Activated CD8-positive, alpha-beta memory T cell treated with anti-CD3 and anti-CD28 coated beads for 1 hour (primary cell): ENCODE measurements at places on chromosomes 1 and 21.

GRCh38 chr1:31295874-31296485 is 608 bp downstream of the SNRNP40 start:
- no peak for DNase-seq

- no peak for DNase-seq
Measured at GRCh38 chr1:76231320-76231719, 156.8 kb downstream of the ST6GALNAC3 start.

DNA sequence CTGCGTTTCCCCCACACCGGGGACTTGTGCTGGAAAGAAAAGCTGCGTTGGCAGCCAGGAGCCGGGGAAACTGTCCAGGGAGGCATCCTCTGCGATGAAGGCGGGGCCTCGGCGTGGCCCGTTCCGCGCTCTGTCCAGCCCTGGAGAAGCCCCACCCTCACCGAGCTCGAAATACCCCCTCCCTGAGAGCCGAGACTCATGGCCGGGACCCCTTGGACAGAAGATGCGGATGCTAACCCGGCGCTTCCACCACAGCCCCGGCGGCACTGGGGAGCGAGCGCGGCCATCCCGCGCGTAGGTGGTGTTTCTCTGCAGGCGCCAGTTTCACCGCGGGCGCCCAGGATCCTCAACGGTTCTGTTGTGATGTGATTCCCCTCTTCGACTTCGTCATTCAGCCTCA is 31.6 kb downstream of the PDE9A start:
- no peak for DNase-seq

DNA sequence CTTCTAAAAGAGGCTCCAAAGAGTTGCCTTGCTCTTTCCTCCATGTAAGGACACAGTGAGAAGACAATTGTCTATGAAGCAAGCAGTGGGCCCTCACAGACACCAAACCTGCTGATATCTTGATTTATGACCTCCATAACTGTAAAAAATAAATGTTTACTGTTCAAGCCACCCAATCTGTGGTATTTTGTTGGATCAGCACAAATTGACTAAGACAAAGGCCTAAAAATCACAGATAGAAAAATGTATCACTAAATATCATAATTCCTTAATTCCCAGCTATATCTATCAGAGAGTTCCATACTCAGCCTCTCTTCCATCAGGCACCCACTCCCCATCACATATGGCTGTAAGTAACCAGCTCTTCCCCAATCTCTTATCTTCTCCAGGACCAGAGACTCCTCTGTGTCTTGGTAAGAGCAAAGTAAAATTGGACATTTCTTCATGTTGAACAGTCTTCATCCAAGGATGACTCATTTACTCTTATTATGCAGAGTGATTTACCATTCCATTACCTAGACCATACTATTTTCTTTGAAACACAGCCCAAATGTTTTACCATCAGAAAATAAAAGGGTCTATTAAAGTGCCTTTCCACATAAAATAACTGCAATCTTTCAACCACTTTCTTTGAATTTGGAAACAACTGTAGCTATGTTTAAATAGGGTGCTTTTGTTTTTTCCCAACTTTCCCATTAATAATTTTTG is 503.6 kb downstream of the MRPL39 start:
- DNase-seq: no peak

GRCh38 chr1:94183197-94183815 is 54.1 kb downstream of the ARHGAP29 start:
- DNase-seq: no peak

DNA sequence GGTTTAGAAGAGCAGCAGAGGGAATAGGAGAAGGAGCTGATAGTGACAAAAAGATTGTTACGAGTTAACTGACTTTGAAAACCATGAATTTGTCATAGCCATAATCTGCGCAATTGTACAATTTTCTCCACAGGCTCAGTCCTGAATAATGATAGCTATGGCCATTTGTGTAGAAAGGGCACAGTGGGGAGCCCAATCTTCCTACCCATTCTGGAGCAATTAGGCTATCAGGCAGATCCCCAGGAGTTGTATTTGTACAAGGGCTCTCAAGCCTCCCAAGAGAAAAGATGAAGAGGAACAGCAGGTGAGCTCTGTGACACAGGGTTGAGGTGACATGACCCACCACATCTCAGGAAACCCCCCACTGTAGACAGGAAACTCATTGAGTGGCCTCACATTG is 42.1 kb upstream of the SAMD13 start:
- no peak for DNase-seq

DNA sequence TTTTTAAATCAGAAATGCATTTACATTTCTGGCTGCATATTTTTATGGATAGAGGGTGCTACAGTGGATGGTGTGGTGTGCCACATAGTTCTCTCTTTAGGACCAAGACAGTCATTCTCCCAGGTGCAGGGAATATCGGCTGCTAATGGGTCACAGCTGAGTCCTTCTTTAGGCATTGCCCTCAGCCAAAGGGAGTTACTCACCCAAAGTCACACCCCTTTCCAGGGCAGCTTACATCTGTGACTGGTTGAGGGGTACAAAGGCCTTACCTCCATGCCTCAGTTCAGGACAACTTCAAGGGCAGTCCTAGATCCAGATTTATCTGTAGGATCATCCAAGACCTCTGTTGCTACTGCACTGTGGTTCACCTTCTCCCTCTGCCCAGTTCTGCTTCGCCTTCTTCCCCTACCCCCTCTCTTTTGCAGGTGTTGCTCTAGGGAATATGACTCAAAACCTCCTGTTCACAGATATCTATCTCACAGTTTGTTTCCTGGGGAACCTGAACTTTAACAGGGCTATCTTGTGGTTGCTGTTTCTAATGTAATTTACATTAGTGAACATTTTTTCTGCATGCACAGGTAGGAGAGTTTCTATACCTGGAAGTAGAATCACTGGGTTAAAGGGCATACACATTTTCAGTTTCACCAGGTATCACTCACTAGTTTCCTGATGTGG is 413.9 kb downstream of the RPS6KC1 start:
- DNase-seq: no peak

DNA sequence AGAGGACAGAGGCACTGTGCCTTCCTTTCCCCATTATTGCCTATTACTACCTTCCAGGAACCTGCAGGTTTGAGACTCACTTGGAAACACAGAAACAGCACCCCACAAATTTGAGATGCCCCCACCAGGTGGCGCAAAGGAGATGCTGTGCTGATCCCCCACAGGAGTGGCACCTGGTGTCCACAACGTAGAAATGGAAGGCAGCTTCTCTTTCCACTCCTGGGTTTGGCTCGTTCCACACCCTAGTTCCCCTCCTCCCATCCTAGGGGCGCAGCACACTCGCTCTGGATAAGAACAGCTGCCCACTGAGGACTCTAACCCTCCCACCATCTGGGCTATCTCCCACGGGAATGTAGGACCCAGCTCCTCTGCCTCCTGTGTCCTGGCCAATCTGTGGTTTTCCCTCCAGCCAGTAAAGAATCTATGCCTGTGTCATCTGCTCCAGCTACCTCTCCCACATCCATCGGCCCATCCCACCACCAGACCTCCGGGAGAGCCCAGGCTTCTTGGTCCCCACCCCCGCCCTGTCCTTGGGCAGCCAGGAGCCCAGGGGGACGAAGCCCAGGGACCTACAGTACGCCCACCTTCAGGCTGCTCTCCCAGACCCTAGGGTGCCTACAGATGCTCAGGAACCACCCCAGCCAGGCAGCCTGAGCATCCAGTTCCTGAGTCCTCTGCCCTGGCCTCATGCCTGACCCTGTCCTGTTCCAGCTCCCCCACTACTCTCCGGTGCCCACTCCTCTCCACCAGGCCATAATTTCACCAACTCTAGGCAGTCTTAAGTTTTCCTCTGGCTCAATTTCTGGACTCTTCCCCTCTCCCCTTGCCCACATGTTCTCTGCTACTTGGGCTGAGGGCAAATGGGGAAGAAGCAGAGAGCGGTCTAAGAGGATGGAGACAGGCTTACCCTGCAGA is 549 bp downstream of the THBS3 start:
- peak; percentile 87 for DNase-seq

DNA sequence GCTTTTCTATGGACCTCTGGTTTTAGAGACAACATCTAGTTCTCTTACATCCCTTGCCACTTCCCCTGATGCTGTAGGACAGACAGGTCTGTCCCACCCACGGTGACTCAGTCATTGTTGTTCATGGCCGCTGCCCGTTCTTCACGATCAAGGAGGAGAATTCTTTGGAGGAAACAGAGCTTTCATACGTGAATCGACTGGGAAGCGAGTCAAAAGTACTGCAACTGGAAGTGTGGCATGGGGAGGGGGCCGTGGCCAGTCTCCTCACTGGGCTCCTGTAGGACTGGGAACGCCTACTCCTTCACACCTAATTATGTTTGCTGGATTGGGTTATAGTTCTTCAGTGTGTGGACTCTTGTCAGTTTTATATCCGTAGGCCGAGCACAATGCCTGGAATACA is 4.4 kb upstream of the SLC37A1 start:
- DNase-seq: no peak

DNA sequence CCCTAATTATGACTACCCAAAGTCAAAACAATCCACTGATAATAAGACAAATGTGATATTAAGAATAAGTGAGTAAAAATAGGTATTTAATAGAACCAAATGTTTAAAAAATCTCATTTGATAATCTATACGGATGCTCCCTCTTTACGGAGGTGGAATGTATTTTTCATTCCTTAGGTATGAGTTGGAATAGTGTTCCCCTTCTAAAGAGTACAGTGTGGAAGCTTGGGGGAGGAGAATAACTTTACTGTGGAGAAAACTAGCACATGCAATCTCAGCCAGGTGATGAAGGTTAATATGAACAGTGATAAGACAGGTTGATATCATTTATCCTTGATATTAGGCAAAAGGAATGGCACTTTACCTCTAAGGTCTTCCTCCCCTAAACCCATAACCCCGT is 74.6 kb downstream of the GPR88 start:
- DNase-seq: no peak

DNA sequence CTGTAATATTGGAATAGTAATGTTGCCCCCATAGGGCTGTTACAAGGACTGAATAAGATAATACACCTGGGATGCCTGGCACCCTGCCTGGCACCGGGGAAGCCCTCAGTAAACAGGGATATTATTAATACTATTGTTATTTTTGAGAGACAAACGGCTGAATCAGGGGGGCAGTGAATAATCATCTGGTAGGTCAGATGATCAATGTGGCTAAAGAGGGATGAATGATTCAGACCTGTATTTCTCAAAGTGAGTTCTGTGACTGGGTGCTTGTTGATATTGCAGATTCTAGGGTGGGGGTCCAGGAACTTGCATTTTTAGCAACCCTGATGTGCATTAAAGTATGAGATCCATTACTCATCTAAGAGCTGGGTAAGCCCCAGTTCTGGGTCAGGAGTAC is 46.2 kb upstream of the BCL10 start:
- no peak for DNase-seq

DNA sequence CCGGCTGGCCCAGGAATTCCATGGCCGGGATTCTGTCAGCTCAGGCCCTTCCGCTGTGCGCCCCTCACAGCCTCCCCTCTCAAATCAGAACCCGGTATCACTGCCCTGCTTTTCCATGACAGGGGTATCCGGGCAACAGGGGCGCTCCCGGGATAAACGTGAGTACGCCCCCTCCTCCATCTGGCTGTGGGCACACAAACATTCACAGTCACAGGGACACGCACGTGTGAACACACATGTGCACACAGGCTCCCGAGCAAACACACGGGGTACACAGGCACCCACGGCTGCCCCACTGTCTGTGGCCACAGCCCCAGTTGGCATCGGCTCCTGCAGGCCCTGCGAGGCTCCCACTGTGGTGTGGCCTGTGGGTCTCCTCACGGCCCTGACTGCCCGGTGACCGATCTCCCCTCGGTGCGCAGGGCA is 16.7 kb downstream of the COL6A1 start:
- no peak for DNase-seq

DNA sequence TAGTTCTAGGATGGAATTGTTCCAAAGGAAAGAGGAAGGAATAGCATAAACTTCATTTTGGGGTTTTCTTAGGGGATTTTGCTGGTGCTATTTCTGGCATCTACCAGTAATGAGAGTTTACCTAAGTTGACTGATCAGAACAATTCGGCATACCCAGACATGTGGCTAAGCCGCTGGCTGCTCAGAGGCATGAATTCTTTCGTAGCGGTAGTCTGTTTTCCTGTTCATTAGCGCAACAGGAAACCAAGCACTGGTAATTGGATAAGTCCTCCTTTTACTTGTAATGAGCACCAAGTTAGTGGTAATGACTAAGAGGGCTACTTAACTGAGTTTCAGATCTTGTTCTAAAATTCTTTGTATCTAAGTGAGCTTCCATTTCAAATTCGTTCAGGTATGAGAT is 38.6 kb downstream of the C21orf91 start:
- no peak for DNase-seq

- DNase-seq: no peak
Measured at GRCh38 chr1:40980453-40981121, 1.1 kb downstream of the CTPS1 start.

DNA sequence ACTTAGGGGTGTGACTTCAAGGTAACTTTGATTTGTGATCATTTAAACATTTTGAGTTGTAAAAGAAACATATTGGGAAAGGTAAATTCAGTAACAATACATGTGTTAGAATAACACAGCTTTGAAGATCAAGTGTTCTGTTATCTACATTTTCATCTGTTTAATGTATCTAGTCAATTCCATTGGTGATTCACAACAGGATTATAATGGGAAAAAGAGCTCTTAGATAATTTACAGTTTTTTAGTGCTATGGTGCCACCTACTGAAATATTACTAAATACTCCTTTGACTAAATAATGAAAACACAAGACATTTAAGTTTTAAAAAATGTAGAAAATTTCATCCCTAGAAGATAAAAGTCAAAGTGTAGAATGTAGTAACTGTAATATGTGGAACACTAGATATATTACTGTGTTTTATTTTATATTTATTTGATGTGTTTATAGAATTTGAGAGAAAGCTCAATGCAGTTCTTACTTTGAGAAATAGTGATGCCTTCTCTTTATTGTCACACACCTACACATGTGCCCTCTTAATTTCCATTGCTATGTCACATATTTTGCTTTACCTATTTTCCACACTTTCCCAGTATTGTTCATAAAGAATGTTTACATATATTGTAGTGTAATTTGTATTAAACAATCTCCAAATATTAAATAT is 47.4 kb downstream of the PTPRC start:
- no peak for DNase-seq

GRCh38 chr21:44510508-44511218 is 29.3 kb downstream of the KRTAP10-1 start:
- DNase-seq: peak; percentile 49

GRCh38 chr1:214983126-214983869 is 99.2 kb upstream of the KCNK2 start:
- DNase-seq: no peak

- DNase-seq: no peak
Measured at GRCh38 chr1:87812871-87813577, 484.3 kb downstream of the LMO4 start.

- no peak for DNase-seq
Measured at GRCh38 chr1:60908159-60908558, 174.2 kb upstream of the NFIA start.

DNA sequence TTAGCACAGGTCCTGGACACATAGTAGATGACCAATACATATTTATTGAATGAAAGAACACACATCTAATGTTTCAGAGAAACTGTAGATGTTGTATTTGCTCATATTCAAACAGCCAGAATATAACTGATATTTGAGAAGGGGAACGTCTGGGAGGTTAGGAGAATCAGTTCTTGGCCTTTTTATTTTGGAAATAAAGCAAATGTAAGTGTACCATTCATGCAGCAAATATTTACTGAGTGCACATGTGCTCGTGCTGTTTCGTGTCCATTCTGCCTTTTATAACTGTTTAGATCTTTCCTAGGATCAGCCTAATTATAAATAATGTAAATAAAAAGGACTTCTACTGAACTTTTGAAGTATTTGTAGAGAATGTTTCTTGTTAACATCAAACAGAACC is 103.8 kb downstream of the GREM2 start:
- DNase-seq: no peak

GRCh38 chr1:119114786-119115185 is 25.7 kb downstream of the WARS2 start:
- DNase-seq: no peak
